ENCODE measurements at places on chromosomes 16 and 17. TPM values are rescaled to one million over a fixed set of nuclear protein-coding genes. Genes with fewer than 3 reads are reported as not detected.
A peak's percentile ranks its signal among the peaks of the same experiment; 100 is the strongest.

DNA sequence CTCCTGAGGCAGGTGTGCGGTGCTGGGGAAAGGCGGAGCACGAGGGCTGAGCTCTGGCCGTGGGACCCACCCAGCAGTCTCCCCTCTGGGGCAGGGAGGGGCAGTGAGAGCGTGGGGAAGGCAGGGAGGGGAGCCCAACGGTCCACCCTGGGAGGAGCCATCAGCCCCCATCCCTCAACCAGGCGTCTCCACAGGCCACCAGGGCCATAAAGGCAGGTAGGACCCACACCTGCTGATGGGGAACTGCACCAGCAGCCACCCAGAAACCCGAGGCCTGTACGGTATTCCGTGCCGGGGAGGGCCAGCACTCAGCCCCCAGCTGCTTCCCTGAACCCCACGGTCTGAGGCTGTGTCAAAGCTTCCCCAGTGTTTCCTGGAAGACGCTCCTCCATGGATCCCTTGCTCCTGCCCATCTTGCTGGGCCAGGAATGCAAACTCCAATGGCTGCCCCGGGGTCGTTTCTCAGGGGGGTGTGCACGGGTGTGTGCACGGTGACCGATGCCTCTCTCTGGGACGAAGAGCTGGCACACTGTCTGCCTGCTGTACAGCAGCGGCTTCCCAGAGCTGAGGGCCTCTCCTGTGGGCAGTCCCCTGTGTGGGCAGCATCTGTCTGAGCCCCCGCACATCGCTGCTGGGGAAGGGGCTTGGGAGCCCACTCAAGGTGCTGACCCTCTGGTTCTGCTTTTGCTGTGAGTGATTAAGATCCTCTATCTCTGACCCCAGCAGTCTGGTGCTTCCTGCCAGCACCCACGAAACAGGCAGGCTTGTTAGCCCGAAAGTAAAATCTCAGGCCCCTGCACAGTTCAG lies 17.2 kb upstream of the METRNL start:
- DNase-seq, result no peak

GRCh38 chr17:27578718-27579085 lies 52.3 kb upstream of the LGALS9 start:
- peak; percentile 65 for DNase-seq

- no peak for DNase-seq
Measured at GRCh38 chr17:71850812-71851211, 270.0 kb upstream of the SOX9 start.

The TP53TG3B gene
- total RNA-seq, result not detected

The CA7 gene
- not detected for total RNA-seq

- no peak for DNase-seq
Measured at GRCh38 chr16:31456988-31457360, 2.3 kb upstream of the ARMC5 start.

GRCh38 chr17:44014133-44014436 lies 678 bp downstream of the TMEM101 start:
- DNase-seq, result no peak

GRCh38 chr17:76379646-76380376 lies 4.6 kb upstream of the SPHK1 start:
- no peak for DNase-seq

- no peak for DNase-seq
Measured at GRCh38 chr16:89264800-89265550, 47.5 kb downstream of the ZNF778 start.

DNA sequence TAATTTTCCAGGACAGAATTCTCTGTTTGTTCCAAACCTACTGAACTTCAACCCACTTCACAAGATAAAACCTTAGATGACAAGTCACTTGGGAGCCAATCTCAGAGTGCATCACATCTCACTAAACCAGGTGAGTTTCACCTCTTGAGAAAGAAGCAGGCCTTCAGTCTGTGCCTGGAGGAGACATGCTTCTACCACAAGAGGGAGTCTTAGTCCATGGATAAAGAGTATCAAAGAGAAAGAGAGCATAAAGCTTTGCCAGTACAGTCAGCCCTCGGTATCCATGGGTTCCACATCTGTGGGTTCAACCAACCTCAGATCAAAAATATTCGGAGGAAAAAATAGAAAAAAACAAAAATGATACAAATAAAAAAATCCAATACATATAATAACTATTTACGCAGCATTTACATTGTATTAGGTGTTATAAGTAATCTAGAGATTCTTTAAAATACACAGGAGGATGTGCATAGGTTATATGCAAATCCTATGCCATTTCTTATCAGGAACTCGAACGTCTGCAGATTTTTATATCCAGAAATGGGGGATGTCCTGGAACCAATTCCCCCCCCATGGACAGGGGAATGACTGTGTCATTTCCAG lies 37.7 kb downstream of the DUSP14 start:
- peak; percentile 57 for DNase-seq

The SLC13A5 gene
- total RNA-seq, result not detected

GRCh38 chr16:27991876-27992275 lies 71.6 kb downstream of the GSG1L start:
- no peak for DNase-seq

GRCh38 chr17:56908001-56908542 lies 5.8 kb downstream of the TRIM25 start:
- DNase-seq, result peak; percentile 41

DNA sequence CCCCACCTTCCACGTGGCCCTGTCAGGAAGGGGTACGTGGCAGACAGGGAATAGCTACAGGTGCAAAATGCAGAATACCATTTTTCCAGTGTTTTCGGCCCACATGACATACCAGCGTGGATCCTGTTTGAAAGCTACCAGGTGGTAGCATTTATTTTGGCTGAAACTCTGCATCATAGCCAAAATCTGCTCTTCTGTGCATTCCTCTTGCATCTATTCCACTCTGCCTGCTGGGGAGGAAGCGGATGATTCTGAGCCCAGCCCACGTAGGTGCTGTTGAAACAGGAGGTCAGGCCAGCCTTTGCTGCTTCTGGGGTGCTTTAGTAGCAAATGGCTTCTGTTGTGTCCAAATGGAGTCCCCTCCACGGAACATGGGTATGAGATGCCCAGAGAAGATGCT lies 670.9 kb upstream of the EEF2KMT start:
- no peak for DNase-seq

GRCh38 chr17:2994441-2994840 lies 69.0 kb downstream of the OR1D5 start:
- DNase-seq, result no peak

GRCh38 chr16:48892893-48893292 lies 282.9 kb upstream of the N4BP1 start:
- no peak for DNase-seq

DNA sequence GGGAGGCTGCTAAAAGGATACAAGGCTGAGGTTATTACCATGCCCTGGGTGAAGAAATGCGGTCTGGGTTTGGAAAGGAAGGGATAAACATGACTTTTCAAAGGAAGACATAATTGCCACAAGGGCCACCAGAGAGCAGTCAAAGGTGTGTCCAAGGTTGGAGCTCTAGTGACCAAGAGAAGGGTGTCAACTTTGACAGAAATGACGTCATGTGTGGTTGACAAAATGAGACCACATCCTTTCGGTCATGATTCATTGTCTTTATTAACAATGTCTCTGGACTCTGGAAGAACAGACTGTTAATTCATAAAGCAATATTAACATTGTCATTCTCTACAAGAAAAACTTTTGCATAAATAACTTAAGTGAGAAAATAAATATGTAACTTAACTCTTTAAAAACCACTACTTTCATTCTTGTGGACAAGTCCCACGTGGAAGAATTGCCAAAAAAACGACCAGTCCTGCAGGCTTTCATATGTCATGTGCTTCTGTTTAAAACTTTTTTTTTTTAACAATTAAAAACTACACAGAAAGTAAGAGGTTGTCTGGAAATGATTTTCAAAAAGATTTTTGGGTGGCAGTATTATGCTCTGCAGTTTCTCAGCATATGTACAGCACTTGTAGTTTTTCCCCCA lies 5.0 kb downstream of the SOST start:
- peak; percentile 89 for DNase-seq

DNA sequence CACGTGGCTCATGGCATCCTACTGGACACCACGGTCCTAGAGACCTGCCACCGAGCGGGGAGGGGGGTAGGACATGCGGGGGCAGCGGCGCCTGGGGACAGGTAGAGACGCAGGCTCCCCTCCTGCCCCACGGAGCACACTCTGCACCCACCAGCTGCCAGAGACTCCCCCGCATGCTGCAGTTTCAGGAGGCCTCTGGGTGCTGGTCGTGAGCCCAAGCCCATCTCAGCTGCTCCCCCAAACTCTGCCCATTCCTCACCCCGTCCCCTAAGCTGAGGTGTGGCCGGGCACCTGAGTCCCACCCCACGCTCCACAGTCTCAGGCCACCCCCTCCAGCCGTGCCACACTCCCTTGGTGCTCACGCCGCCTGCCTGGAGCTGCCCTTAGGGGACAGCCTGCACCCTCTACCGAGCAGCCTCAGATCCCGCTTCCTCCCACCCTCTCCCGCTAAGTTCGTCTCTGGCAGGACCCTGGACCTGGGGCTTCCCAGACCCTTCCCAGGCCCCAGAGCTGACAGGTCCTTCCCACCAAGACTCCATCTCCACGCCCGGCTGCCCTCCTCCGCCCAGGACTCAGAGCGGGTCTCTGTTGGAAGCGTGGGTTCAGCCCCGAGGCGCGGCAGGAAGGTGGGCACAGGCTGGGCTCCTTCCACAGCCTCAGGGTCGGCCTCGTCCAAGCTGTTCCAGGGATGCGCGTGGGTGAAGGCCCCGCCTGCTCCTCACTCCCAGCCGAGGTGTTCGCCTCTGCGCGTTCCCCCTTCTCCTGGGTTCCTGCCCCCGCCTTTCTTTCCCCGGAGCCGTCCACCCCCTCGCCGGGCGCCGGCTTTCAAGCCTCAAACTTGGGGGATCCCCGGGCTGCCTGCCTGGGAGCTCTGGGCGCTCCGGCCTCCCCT lies 1.3 kb downstream of the RAB40B start:
- DNase-seq, result no peak

DNA sequence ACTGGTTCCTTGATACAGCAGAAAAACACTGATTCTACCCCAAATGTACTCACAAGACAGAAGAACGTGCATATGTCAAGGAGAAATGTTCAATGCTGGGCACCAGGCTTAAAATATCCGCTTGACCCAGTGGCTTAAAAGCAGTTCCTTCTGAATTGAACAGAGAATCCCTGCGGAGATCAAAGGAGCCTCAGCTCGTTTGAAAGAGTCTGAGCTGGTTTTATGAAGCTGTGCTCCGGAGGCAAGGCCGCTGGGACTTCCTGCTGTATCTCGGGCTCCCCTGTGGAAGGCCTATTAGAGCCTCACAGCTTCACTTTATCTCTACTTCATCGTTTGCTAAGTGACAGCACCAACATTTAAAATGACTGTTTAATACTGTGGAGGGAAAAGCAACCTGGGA lies 2.2 kb downstream of the LMF1 start:
- DNase-seq, result no peak

The OR1A1 gene
- total RNA-seq, result not detected

The RGS11 gene
- not detected for total RNA-seq

DNA sequence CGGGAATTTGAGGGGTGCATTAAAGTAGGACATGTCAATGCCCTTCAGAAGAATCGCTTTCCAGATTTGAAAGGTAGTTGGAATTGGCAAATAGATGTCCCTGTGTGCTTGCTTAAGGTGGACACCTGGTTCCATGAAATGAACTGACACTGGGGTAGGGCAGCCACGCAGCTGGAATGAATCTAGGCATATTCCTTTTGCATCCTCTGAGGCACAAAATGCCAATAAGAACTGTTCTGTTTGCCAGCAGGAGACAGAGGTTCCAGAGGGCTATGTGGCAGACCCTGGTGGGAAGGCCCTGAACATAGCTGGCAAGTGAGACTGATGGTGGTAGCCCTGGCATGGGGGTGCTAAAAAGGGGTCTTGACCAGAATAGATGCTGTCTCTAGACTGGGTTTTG lies 61.5 kb downstream of the SLC6A2 start:
- no peak for DNase-seq

The SCGB1C2 gene
- total RNA-seq, result not detected

The ZFPM1 gene
- 0.10 TPM for total RNA-seq

- no peak for DNase-seq
Measured at GRCh38 chr16:5108505-5109158, 11.0 kb upstream of the EEF2KMT start.

The WNK4 gene
- total RNA-seq, result 1.2 TPM

- no peak for DNase-seq
Measured at GRCh38 chr17:74001145-74001544, 202.3 kb upstream of the RPL38 start.

DNA sequence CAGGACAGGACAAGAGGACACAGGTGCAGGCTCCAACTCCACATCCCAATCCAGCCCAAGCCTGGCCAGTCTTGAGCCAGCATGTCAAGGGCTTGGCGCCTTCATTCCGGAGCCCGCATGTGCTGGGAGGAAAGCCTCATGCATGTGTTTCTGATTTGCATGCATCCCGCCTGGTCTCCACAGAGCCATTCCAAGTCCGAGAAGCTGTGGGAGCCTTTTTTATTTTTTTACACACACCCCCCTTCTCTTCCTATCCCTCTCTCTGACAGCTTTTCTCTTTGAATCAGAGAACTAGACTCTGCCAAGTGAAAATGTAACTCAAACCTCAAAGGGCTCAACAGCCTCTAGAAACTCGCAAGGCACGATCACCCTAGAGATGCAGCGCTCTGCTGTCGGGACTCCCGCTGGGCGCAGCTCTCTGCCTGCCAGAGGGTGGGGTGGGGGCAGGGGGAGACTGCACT lies 45.1 kb downstream of the NOG start:
- DNase-seq, result no peak

GRCh38 chr17:76278268-76278908 lies 13.2 kb downstream of the UBALD2 start:
- DNase-seq, result no peak

- DNase-seq, result no peak
Measured at GRCh38 chr16:75589306-75589705, 23.1 kb downstream of the GABARAPL2 start.

The RUNDC3A gene
- total RNA-seq, result 0.12 TPM

The MYH2 gene
- total RNA-seq, result not detected

The TERB1 gene
- total RNA-seq, result not detected

The MT1E gene
- 89.4 TPM for total RNA-seq

DNA sequence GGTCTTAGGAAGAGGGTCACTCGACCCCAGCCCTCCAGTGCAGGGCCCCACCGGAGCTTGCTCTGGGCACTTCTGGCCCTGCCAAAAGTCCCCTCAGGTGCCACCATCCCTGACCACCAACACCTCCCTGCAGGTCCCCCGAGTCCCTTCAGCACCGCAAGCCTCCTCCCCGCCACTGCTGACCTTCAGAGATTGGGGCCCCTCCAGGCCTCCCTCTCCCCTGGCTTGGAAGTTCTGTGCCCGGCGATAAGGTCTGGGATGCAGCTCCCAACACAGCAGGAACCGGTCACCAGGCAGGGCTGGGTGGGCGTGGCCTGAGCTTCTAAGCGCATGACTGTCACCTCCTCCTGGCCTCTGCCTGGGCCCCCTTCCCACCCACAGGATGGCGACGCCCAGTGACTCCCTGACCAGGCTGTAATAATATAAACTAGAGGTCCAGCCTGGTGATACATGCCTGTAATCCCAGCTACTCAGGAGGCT lies 11.2 kb downstream of the PIEZO1 start:
- DNase-seq, result peak; percentile 73

The KRTAP2-4 gene
- not detected for total RNA-seq

- DNase-seq, result no peak
Measured at GRCh38 chr16:10561001-10561400, 19.4 kb downstream of the EMP2 start.
